Esophagus squamous epithelium (tissue), 5 donors: ENCODE measurements at places on chromosomes 1 and 21. TPM values are rescaled to one million over a fixed set of nuclear protein-coding genes. Genes with fewer than 3 reads are reported as not detected.

DNA sequence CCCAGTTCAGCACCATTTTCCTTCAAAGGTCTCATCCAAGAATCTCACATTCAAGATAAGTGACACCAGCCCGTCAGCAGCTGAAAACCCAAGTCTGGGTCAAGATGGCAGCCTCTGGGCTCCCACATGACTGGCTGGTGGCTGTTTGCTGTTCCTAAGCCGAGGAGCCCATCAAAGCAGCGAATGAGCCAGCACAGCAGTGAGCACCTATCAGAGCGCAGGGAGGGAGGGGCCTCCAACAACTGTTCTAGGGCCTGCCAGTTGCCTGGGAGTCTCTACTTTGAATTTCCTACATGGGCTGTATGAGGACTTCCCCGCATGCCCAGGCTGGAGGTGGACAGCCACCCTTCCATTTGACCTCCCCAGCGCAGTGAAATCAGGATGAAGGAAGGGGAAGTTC, 102.7 kb downstream of the ADARB1 start:
- H3K36me3 ChIP-seq, result peaks cover 59% of the 10 kb centered on the region
- no peak for DNase-seq
- no peaks in the 10 kb centered on the region for H3K4me1 ChIP-seq
- H3K27ac ChIP-seq, result no peak overlapping the region

DNA sequence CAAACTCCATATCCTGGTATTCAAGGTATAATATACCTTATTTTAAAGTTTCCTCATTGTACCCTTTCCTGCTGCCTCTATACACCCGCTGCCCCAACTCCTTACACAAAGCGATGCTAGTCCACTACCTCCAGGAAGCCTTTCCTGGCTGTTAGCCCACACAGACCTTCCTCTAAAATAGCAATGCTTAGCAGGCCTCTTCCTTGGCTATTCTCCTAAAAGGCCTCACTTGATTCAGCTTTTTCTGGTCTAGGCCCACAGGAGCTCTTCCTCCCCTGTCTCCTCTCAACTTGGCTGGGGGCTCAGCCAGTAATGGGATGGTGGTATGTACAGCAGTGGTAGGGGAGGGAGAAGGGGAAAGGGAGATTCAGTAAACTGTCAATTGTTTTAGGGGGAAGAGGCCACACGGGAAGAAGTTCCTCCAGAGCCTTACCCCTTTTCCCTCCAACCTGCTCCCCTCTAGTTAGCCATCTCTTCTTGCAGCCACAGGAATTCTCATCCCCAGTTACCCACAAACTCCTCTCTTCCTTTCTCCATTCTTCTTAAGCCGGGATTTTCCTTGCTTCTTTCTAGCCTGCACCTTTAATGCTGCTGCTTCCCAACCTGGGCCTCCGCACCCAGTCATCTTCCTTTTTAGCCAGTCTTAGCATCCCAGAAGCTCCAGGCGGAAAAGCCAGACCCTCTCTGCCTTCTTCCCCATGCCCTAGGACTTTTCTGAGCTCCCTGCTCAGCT, 2.6 kb downstream of the LRRC41 start:
- no peak for DNase-seq
- no peaks in the 10 kb centered on the region for H3K27me3 ChIP-seq
- H3K4me3 ChIP-seq, result peak overlapping the region; percentile 81
- H3K4me1 ChIP-seq, result peaks cover 27% of the 10 kb centered on the region
- peaks cover 8% of the 10 kb centered on the region for H3K36me3 ChIP-seq
- H3K27ac ChIP-seq, result peak overlapping the region; percentile 97

DNA sequence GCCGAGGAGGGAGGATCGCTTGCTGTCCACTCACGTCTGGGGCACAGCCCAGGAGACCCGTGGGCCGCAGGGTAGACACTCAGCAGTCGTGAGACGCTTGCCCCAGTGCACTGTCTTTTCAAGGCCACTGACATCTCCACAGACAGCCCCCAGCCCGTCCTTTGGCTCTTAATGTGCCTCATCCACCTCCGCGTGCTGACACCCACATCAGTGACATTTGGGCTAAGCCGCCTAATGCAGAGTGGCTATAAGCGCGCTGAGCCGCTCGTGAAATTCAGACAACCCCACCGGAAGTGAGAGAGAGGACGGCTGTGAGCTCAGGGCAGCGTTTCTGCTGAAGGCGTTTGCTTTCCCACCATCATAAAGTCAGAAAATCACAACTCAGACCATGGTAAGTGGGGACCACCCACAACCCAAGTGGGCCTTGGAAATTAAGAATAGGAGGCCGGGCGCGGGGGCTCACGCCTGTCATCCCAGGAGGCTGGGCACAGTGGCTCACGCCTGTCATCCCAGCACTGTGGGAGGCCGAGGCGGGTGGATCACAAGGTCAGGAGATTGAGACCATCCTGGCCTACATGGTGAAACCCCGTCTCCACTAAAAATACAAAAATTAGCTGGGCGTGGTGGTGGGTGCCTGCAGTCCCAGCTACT, 8.4 kb downstream of the SLC35E2B start:
- no peaks in the 10 kb centered on the region for H3K27me3 ChIP-seq
- no peaks in the 10 kb centered on the region for H3K36me3 ChIP-seq
- no peak overlapping the region for H3K4me3 ChIP-seq
- no peak overlapping the region for H3K27ac ChIP-seq
- no peak for DNase-seq

- DNase-seq, result no peak
- peaks cover 6% of the 10 kb centered on the region for H3K4me1 ChIP-seq
- no peak overlapping the region for H3K27ac ChIP-seq
- peaks cover 40% of the 10 kb centered on the region for H3K27me3 ChIP-seq
- no peak overlapping the region for H3K4me3 ChIP-seq
Measured at GRCh38 chr21:42313501-42313969, 1.7 kb downstream of the TFF3 start.

The MEX3A gene
- total RNA-seq, result 1.4 TPM

The SLC16A4 gene
- 4.2 TPM for total RNA-seq

The TOE1 gene
- 9.7 TPM for total RNA-seq

DNA sequence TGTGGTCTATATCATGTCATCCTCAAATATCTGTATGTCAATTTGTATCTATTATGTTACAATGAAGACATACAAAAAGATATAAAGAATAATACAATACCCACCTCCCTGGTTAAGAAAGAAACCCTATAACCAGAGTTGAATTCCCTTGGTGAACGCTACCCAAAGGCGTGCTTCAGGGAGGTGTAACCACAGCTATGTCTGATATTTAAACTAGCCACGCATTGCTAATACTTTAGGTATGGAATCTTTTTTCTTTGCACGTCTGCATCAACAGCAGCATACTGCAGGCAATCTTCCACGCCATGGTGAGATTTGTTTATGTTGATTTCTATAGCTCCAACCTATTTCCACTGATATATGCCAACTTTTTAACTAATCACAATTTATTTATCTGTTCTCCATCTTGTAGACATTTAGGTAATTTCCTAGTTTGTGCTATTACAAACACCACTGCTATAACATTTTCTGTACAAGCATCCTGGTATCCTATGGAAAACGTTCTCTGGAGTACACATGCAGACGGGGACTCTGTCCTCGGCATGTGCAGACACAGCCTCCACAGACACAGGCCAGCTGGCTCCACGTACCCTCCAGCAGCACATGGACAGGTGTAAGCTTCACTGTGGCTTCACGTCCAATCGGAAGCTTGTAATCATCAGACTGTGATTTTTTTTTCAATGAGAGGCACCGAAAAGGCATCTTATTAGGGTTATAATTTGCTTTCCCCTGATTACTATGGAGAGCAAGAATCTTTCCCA, 58.5 kb downstream of the HSF2BP start:
- H3K4me3 ChIP-seq, result no peak overlapping the region
- H3K27me3 ChIP-seq, result no peaks in the 10 kb centered on the region
- no peak overlapping the region for H3K27ac ChIP-seq
- no peak for DNase-seq
- H3K36me3 ChIP-seq, result no peaks in the 10 kb centered on the region
- no peaks in the 10 kb centered on the region for H3K4me1 ChIP-seq

The LCK gene
- 1.2 TPM for total RNA-seq

GRCh38 chr1:85109475-85109874, 61.2 kb upstream of the MCOLN3 start:
- no peaks in the 10 kb centered on the region for H3K36me3 ChIP-seq
- H3K27ac ChIP-seq, result no peak overlapping the region
- no peak for DNase-seq
- H3K4me3 ChIP-seq, result no peak overlapping the region

The C1orf167 gene
- total RNA-seq, result 0.76 TPM

DNA sequence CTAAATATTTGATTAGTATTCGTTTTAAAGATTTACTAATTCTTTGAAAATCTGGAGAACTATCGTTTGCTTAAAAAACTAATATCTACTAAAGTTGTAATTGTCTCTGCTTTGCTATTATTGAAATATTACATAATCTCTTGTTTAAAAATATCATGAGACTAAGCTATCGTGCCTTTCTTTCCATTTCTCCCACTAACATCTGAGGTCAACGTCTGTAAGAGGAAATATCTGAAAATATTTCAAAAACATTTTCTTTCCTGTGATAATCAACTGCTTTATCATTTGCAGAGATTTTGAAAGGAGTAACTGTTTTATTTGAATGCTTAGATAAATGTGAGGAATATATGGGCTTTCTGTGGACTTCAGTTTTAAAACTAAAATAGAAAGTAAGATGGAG, 694.1 kb downstream of the USP25 start:
- H3K36me3 ChIP-seq, result no peaks in the 10 kb centered on the region
- H3K27ac ChIP-seq, result peak overlapping the region; percentile 78
- no peaks in the 10 kb centered on the region for H3K27me3 ChIP-seq
- no peak for DNase-seq

- no peak for DNase-seq
- no peaks in the 10 kb centered on the region for H3K36me3 ChIP-seq
- H3K27ac ChIP-seq, result no peak overlapping the region
Measured at GRCh38 chr1:68431076-68431475, 18.7 kb downstream of the RPE65 start.

- H3K36me3 ChIP-seq, result no peaks in the 10 kb centered on the region
- peak overlapping the region; percentile 94 for H3K27ac ChIP-seq
- DNase-seq, result no peak
- peak overlapping the region; percentile 79 for H3K4me3 ChIP-seq
- peaks cover 10% of the 10 kb centered on the region for H3K27me3 ChIP-seq
Measured at GRCh38 chr1:145961425-145962156, 2.8 kb downstream of the ANKRD34A start.

The C1orf21 gene
- 25.9 TPM for total RNA-seq

The FAM229A gene
- 1.4 TPM for total RNA-seq

GRCh38 chr21:29164323-29164942, 34.0 kb downstream of the MAP3K7CL start:
- DNase-seq, result no peak
- no peak overlapping the region for H3K27ac ChIP-seq
- no peaks in the 10 kb centered on the region for H3K36me3 ChIP-seq

DNA sequence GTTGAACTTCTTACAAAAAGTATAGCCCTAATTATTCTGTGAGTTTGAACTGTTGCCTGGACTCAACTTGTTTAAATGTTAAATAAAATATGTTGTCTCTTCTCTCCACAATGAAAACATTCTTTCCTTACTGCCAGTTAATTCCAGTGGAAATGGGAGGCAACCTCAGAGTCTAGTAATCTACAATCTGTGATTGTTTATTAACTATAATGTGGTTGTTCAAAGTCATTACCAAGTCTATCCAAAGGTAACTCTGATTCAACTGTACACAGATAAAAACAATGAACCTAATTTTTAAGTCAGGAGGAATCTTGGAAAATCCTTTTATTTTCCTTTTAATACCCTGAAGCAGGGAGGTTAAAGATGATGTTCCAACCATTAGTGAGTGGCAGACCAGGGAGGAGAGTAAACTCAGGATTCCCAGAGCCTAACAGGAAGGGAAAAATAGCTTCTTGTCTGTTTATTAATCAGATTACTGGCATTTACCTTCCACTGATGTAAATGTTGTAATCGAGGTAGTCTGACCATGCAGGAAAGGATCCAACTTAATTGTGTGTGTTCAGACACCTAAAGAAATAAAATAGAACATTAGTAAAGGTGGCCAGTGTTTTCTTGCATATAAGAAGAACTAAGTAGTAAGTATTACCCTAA, 57.1 kb upstream of the TBX15 start:
- H3K36me3 ChIP-seq, result no peaks in the 10 kb centered on the region
- no peaks in the 10 kb centered on the region for H3K27me3 ChIP-seq

- DNase-seq, result no peak
- H3K4me3 ChIP-seq, result no peak overlapping the region
- H3K27me3 ChIP-seq, result no peaks in the 10 kb centered on the region
- H3K4me1 ChIP-seq, result no peaks in the 10 kb centered on the region
- peaks cover 5% of the 10 kb centered on the region for H3K36me3 ChIP-seq
- H3K27ac ChIP-seq, result no peak overlapping the region
Measured at GRCh38 chr1:108701176-108701849, 9.2 kb downstream of the PRPF38B start.

The CCDC190 gene
- total RNA-seq, result 4.8 TPM

- DNase-seq, result no peak
- H3K36me3 ChIP-seq, result no peaks in the 10 kb centered on the region
- no peak overlapping the region for H3K4me3 ChIP-seq
- H3K4me1 ChIP-seq, result peaks cover 8% of the 10 kb centered on the region
- H3K27ac ChIP-seq, result no peak overlapping the region
Measured at GRCh38 chr21:42376338-42376982, 10.1 kb upstream of the TFF1 start.

- no peaks in the 10 kb centered on the region for H3K4me1 ChIP-seq
- no peaks in the 10 kb centered on the region for H3K36me3 ChIP-seq
- DNase-seq, result no peak
- no peak overlapping the region for H3K27ac ChIP-seq
- no peaks in the 10 kb centered on the region for H3K27me3 ChIP-seq
Measured at GRCh38 chr21:14923468-14923867, 141.3 kb downstream of the NRIP1 start.

The LCE6A gene
- not detected for total RNA-seq

The DIO1 gene
- total RNA-seq, result not detected

GRCh38 chr21:34670220-34670961, 1.6 kb downstream of the CLIC6 start:
- H3K4me1 ChIP-seq, result peaks cover 29% of the 10 kb centered on the region
- no peak for DNase-seq
- no peaks in the 10 kb centered on the region for H3K36me3 ChIP-seq

GRCh38 chr1:3270403-3271245, 183.8 kb upstream of the ARHGEF16 start:
- no peak for DNase-seq
- no peaks in the 10 kb centered on the region for H3K36me3 ChIP-seq
- no peak overlapping the region for H3K27ac ChIP-seq
- H3K27me3 ChIP-seq, result no peaks in the 10 kb centered on the region

DNA sequence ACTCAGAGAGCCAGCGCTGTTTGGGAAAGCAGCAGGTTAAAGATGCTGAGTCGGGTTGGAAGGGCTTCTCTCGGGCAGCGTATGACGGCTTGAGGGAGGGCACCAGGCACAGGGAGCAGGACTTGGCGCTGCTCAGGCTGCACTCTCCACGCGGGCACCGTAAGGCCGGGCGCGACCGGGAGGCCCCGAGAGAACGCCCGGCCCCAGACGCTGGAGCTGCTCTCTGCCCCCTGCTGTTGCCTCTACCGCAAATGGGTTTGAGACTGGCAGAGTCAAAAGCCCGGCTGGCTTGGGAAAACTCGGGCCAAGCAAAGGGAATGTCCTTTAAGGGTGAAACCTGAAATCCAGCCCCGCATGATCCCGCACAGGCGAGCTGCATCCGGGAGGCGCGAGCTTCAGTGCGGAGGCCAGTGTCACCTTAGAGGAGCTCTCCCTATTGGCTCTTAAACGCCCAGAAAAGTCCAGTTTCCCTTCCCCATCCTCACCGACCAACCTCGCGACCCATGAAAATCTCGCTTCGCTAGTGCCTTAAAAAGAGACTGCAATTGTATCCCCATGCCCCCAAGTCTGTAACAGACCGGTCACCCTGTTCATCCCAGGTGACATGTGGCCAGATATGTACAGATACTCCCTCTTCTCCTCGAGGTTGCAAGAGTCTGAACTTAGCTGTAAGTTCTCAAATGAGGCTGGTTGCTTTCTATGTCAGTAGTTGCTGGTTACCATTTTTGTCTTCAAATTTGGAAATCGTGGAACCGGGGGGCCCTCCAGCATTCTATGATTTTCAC, 1.1 kb downstream of the PRRX1 start:
- peak overlapping the region; percentile 60 for H3K4me3 ChIP-seq
- no peak for DNase-seq
- peak overlapping the region; percentile 77 for H3K27ac ChIP-seq
- no peaks in the 10 kb centered on the region for H3K36me3 ChIP-seq
